ENCODE measurements at places on chromosomes 11 and 22. TPM values are rescaled to one million over a fixed set of nuclear protein-coding genes. Genes with fewer than 3 reads are reported as not detected.

- no peak overlapping the region for H3K27ac ChIP-seq
- H3K4me3 ChIP-seq: no peak overlapping the region
- DNase-seq: no peak
- no peaks in the 10 kb centered on the region for H3K4me1 ChIP-seq
Observed at GRCh38 chr11:22079133-22079872, 113.6 kb upstream of the ANO5 start.

- no peak overlapping the region for H3K27ac ChIP-seq
- H3K4me1 ChIP-seq: no peaks in the 10 kb centered on the region
- H3K4me3 ChIP-seq: no peak overlapping the region
- no peak for DNase-seq
Observed at GRCh38 chr11:42976636-42977217, 335.1 kb upstream of the API5 start.

- no peaks in the 10 kb centered on the region for H3K27me3 ChIP-seq
- peaks cover 6% of the 10 kb centered on the region for H3K4me1 ChIP-seq
- no peak overlapping the region for H3K4me3 ChIP-seq
- no peak overlapping the region for H3K27ac ChIP-seq
- H3K36me3 ChIP-seq: peaks cover 8% of the 10 kb centered on the region
Observed at GRCh38 chr11:47318166-47318565, 34.3 kb downstream of the MYBPC3 start.

DNA sequence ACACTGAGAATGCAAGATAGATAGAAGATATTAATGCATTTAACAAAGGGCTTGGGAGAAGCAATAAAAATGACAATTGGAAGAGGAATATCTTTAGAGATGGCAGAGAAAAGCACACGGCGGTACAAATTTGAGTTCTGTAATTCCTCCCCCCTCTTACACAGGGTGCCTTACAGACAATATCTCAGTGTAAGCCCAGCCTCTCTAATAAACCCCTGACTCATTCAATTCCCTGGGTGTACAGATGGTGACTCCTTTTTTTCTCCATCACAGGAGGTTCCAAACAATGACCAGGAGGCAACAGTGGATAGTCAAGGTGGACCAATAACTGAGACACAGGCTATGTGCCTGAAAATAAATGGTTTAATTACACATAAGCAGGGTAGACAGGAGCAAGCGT lies 598.6 kb downstream of the OPCML start:
- no peak overlapping the region for H3K27ac ChIP-seq
- DNase-seq: no peak
- H3K27me3 ChIP-seq: no peaks in the 10 kb centered on the region
- H3K4me3 ChIP-seq: no peak overlapping the region
- no peaks in the 10 kb centered on the region for H3K4me1 ChIP-seq

DNA sequence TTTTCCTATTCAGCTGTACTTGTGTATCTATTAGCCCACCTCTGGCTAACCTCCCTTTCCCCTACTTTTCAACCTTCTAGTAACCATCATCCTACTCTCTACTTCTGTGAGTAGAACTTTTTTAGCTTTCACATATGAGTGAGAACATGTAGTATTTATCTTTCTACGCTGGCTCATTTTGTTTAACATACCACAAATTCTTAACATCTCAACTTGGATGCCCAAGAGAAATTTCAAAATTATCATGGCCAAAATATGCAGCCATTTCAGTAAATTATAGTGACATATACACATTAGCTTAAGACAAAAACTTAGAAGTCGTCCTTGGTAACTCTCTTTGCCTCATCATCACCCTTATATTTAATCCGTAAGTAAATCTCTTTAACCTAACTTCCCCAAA lies 34.7 kb downstream of the LUZP2 start:
- no peaks in the 10 kb centered on the region for H3K4me1 ChIP-seq
- H3K36me3 ChIP-seq: no peaks in the 10 kb centered on the region
- no peak overlapping the region for H3K27ac ChIP-seq
- H3K27me3 ChIP-seq: no peaks in the 10 kb centered on the region
- H3K4me3 ChIP-seq: no peak overlapping the region

PGA4 gene
- total RNA-seq: not detected

DNA sequence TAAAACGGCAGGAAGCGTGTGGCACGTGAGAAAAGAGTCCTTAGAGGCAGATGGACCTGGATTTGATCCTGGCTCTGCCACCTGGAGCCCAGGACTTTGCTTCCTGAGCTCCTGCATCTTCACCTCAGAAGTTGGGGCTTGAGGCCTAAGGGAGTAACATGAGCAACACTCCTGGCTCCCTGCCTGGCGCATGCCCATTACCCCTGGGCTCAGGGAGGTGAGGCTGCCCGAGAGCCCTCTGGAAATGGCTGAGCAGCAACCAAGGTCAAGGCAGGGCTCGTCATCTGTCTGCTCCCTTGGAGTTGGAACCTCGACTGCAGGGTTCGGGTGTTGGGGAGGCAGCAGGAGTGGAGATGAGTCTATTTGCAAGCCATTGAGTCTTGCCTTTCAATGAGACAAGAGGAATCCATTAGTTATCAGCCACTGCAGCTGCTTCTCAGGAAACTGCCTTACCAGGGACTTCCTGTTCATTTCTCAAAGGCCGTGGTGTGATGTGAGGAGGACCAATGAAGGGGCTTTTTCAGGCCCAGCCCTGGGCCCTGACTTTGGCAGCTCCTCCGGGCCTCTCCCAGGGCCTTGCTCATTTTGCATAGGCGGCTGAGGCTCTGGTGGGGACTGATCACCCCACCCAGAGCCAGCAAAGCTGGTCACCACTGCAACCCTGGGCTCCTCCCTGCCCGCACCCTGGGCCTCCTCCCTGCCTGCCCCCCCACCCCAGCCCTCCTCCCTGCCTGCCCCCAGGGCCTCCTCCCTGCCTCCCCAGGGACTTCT lies 6.4 kb downstream of the FADS2 start:
- peak overlapping the region; percentile 87 for H3K27ac ChIP-seq
- DNase-seq: peak; percentile 74
- peak overlapping the region; percentile 7 for H3K4me3 ChIP-seq
- H3K4me1 ChIP-seq: peaks cover 20% of the 10 kb centered on the region
- peaks cover 23% of the 10 kb centered on the region for H3K36me3 ChIP-seq

GRCh38 chr11:10494636-10495463 lies 39.8 kb downstream of the AMPD3 start:
- H3K36me3 ChIP-seq: peaks cover 21% of the 10 kb centered on the region
- H3K4me3 ChIP-seq: no peak overlapping the region
- H3K4me1 ChIP-seq: peaks cover 7% of the 10 kb centered on the region
- H3K27ac ChIP-seq: no peak overlapping the region
- no peaks in the 10 kb centered on the region for H3K27me3 ChIP-seq

DNA sequence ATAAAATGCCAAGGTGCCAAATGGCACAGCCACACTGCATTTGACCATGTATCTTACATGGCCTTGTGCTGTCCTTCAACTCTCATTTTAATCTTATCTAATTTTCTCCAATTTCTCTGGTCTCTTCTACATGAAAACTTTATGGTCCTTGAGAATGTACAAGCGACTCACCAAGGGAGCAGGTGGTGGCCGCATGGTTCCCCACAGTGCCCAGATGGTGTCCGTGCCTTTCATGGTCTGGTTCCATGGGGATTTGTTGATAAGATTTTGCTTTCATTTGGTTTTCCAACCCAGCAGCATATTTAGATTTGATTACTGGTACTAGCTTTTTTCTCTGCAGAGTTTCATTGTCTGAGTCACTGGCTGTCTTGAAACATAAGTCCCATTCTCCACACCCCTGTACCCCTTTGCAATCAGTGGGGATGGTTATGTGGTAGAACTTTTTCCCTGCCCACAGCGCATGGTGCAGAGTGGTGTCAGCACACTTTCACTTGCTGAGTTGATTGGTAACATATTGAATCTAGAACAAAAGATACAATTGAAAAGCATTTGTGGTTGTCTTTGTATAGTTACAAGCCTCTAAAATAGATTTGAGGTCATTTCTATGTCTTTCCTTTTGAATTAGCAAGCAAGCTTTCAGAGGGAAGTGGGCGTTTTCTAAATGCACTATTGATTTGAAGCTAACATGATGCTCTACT lies 24.1 kb downstream of the ZNRF3 start:
- peaks cover 37% of the 10 kb centered on the region for H3K4me1 ChIP-seq
- DNase-seq: peak; percentile 77
- H3K4me3 ChIP-seq: no peak overlapping the region
- H3K27me3 ChIP-seq: peaks cover 43% of the 10 kb centered on the region

DNA sequence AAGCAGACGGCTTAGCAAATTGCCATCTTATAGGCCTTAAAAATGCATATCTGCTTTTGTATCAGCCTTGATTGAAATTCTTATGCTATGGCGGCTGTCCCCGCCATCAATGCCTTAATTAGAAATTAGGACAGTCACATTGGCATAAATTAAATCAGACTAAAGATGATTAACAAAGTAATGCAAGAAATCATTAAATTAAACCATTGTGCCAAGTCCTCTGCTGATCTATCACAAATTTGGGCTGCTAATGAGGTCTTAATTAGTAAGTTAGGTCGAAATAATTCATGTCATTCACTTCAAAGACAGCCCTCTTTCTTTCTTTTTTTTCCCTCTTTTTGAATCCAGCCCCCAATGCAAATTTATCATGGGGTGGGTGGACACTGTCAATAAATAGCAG lies 159.3 kb downstream of the MIAT start:
- H3K36me3 ChIP-seq: peaks cover 18% of the 10 kb centered on the region
- H3K27ac ChIP-seq: no peak overlapping the region
- no peak overlapping the region for H3K4me3 ChIP-seq
- no peaks in the 10 kb centered on the region for H3K27me3 ChIP-seq

- no peak overlapping the region for H3K27ac ChIP-seq
- DNase-seq: no peak
- H3K27me3 ChIP-seq: no peaks in the 10 kb centered on the region
Observed at GRCh38 chr11:63512816-63513215, 6.9 kb downstream of the LGALS12 start.

DNA sequence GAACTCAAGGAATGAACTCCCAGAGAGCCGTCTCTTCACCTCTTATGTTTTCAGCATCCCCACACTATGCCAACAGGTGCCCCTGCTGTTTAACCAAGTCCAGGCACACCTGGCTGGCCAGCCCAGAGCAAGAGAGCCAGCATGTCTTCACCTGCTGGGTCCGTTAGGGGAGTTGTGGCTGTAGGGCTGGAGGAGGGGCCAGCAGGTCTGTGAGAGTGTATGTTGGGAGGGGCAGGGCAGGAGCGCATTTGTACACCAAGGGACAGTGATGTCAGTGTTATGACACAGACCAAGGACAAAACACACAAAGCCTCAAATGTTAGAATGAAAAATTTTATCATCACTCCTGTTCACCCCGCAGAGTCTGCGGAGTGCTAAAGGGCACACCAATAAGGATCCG lies 5.8 kb downstream of the PATZ1 start:
- peaks cover 57% of the 10 kb centered on the region for H3K36me3 ChIP-seq
- peak overlapping the region; percentile 8 for H3K4me3 ChIP-seq
- H3K4me1 ChIP-seq: peaks cover 61% of the 10 kb centered on the region
- H3K27ac ChIP-seq: peak overlapping the region; percentile 77

OR8A1 gene
- not detected for total RNA-seq

DNA sequence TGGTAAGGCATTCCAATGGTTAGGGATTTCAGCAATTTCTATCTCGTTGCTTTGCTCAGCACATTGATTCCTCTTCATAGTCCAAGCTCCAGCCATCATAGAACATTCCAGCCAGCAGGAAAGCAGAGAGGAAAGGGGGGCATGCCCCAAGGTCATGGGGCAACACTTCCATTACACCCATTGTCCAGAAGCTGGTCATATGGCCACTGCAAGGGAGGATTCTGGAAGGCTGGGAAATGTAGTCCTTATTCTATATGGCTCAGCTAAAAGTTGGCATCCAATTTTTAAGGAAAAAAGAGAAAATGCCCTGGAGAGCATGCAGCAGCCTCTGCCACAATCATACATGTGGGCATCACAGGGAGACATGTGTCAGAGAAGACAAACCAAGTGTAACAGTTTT lies 47.1 kb upstream of the RCN1 start:
- no peaks in the 10 kb centered on the region for H3K4me1 ChIP-seq
- H3K4me3 ChIP-seq: no peak overlapping the region
- H3K36me3 ChIP-seq: no peaks in the 10 kb centered on the region
- no peak overlapping the region for H3K27ac ChIP-seq
- peaks cover 7% of the 10 kb centered on the region for H3K27me3 ChIP-seq

ANO1 gene
- total RNA-seq: not detected

DNA sequence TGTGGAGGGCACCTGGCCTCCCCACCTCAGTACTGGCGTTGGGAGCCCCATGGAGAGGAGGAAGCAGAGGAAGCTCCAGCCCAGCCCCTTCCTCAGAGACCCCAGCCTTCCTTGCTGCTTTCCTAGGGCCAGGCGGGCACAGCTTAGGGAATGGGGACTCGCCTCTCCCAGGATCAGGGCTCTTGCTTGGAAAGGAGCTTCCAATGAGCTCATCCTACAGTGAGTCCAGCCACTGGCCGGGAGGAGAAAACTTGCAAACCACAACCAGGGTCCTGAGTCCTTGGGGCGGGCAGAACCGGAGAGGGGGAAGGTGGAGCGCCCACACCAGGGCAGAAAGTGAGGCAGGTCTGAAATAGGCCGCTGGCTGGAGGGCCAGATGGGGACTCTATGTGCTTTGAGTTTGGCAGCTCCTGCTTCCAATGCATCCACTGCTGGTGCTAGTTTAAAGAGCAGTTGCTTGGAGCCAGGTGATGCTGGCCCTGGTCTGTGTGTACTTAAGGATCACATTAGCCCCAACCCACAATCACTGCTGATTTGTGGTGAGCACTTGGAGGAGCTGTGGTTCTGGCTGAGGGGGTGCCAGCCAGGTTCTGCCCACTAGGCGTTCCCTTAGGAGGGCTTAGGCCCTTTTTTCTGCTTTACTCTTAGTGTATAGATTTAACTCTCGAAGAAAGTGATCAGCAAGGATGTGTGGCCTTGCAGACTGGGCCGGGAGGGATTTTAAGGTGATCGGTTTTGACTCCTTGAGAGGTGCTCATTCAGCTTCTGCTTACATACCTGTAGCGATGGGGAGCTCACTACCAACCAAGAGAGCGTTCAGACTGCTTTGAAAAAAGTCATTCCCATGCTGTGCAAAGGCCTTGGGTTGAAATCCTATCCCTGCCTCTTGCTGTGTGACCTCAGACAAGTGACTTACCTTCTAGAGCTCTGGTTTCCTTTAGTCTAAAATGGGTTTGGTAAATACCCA lies 81.9 kb downstream of the TP53I11 start:
- H3K36me3 ChIP-seq: peaks cover 7% of the 10 kb centered on the region
- no peaks in the 10 kb centered on the region for H3K4me1 ChIP-seq
- no peak overlapping the region for H3K27ac ChIP-seq
- H3K27me3 ChIP-seq: peaks cover 13% of the 10 kb centered on the region

DNA sequence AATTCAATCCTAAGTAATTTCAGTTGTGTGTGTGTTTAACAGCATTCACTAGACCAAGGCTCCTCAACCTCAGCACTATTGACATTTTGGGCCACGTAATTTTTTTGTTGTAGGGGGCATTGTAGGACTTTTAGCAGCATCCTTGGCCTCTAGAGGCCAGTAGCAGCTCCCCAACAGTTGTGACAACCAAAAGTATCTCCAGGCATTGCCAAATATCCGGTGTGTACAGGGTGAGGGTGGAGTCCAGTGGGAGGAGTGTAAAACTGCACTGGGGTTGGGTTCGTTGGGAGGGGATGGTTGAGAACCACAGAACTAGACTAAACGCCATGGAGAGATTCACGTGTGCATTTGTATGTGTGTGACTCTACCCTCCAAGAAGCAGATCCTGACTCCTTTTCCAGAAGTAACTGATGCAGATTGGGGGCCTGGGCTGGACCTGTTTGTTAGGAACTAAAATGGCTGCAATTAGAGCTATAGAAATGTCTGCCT lies 5.9 kb upstream of the PHF21A start:
- peak overlapping the region; percentile 42 for H3K4me3 ChIP-seq
- no peaks in the 10 kb centered on the region for H3K36me3 ChIP-seq
- DNase-seq: peak; percentile 50

PAMR1 gene
- total RNA-seq: not detected

GRCh38 chr11:17547051-17547577 lies at the start of gene OTOG:
OTOG (plus strand) TSS chr11:17547259; CDS start chr11:17547373, 114 bp downstream.
- no peaks in the 10 kb centered on the region for H3K36me3 ChIP-seq
- peaks cover 54% of the 10 kb centered on the region for H3K27me3 ChIP-seq
- peaks cover 8% of the 10 kb centered on the region for H3K4me1 ChIP-seq

Data from activated naive CD8-positive, alpha-beta T cell treated with anti-CD3 and anti-CD28 coated beads for 36 hours (primary cell).